ENCODE measurements at places on chromosomes 3 and 15. TPM values are rescaled to one million over a fixed set of nuclear protein-coding genes. Genes with fewer than 3 reads are reported as not detected.

LRRC49 gene
- 0.89 TPM for polyA plus RNA-seq

C3orf22 gene
- not detected for polyA plus RNA-seq

ANKRD34C gene
- polyA plus RNA-seq: not detected

RLBP1 gene
- polyA plus RNA-seq: not detected

CA12 gene
- 0.27 TPM for polyA plus RNA-seq

CCR1 gene
- 3.6 TPM for polyA plus RNA-seq

FGF7 gene
- polyA plus RNA-seq: 4.1 TPM

LRRC31 gene
- polyA plus RNA-seq: 26.4 TPM

- peak; percentile 13 for DNase-seq
- no peak overlapping the region for H3K27ac ChIP-seq
- no peaks in the 10 kb centered on the region for H3K4me1 ChIP-seq
- peaks cover 2% of the 10 kb centered on the region for H3K36me3 ChIP-seq
- H3K4me3 ChIP-seq: no peak overlapping the region
- H3K27me3 ChIP-seq: no peaks in the 10 kb centered on the region
These were observed 23.2 kb downstream of the RCN2 start for GRCh38 chr15:76954744-76955143.

DNA sequence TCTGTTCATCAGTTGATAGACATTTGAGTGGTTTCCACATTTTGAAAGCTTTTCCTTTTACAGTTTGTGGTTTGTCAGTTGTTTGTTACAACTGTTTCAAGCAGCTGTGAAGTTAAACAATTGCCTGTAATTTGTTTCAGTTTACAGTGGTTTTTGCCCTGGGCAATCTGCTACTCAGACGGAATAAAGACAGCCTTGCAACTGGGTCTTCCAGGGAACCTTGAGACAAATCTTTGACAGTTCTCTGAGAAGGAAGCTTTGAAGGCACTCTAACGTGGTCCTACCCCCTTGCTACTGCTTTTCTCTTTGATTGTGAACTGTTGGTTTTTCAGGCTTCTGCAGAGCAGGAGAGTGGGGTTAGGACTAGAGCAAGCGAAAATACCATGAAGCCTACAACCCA, 28.0 kb downstream of the LRRC28 start:
- H3K27ac ChIP-seq: no peak overlapping the region
- H3K27me3 ChIP-seq: no peaks in the 10 kb centered on the region
- no peak for DNase-seq
- no peak overlapping the region for H3K4me3 ChIP-seq

- H3K4me1 ChIP-seq: no peaks in the 10 kb centered on the region
- DNase-seq: peak; percentile 75
- no peak overlapping the region for H3K27ac ChIP-seq
- no peaks in the 10 kb centered on the region for H3K27me3 ChIP-seq
- H3K36me3 ChIP-seq: peaks cover 4% of the 10 kb centered on the region
These were observed 301.4 kb downstream of the PTPRG start for GRCh38 chr3:61862614-61863289.

DNA sequence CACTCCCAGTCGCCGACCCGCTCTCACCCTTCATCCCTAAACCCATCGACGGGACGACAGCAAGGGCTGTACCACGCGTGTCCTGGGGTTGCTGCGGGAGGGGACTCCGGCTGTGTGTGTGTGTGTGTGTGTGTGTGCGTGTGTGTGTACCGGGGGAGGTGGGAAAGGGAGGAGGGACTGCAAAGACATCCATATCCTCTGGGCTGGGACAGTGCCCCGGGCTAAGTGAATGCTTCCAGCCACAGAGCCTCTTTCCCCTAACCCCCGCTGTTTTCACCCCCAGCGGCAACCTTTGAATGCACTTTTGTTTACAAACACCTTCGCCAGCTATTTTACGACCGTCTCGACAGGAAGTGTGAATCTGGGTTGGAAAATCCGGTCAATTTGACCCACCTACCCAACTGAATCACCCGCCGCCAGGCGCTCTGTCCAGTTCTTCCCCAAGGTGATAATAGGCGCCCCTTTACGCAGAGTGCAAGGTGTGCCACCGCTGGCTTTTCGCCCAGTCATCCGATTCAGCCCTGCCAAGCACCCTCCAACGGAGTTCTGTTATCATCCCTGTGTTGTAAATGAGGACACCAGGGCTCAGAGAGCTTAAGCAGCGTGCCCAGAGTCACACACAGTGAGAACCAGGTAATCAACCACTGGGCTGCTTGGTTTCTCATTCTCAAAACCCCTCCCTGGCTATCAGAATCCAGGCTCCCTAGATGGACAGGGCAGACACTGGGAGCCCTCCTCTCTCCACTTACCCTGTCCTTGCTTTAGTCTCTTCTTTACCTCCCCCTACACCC, 739 bp upstream of the AMOTL2 start:
- peaks cover 15% of the 10 kb centered on the region for H3K4me1 ChIP-seq
- peak overlapping the region; percentile 87 for H3K4me3 ChIP-seq
- no peaks in the 10 kb centered on the region for H3K27me3 ChIP-seq

GRCh38 chr3:189490749-189491148, 140.4 kb upstream of the TP63 start:
- H3K36me3 ChIP-seq: no peaks in the 10 kb centered on the region
- H3K27ac ChIP-seq: no peak overlapping the region
- H3K4me1 ChIP-seq: peaks cover 5% of the 10 kb centered on the region

- no peaks in the 10 kb centered on the region for H3K36me3 ChIP-seq
- H3K27ac ChIP-seq: no peak overlapping the region
- no peak overlapping the region for H3K4me3 ChIP-seq
- no peaks in the 10 kb centered on the region for H3K27me3 ChIP-seq
- DNase-seq: no peak
- peaks cover 8% of the 10 kb centered on the region for H3K4me1 ChIP-seq
These were observed 23.2 kb upstream of the PIGZ start for GRCh38 chr3:196991581-196992460.

DNA sequence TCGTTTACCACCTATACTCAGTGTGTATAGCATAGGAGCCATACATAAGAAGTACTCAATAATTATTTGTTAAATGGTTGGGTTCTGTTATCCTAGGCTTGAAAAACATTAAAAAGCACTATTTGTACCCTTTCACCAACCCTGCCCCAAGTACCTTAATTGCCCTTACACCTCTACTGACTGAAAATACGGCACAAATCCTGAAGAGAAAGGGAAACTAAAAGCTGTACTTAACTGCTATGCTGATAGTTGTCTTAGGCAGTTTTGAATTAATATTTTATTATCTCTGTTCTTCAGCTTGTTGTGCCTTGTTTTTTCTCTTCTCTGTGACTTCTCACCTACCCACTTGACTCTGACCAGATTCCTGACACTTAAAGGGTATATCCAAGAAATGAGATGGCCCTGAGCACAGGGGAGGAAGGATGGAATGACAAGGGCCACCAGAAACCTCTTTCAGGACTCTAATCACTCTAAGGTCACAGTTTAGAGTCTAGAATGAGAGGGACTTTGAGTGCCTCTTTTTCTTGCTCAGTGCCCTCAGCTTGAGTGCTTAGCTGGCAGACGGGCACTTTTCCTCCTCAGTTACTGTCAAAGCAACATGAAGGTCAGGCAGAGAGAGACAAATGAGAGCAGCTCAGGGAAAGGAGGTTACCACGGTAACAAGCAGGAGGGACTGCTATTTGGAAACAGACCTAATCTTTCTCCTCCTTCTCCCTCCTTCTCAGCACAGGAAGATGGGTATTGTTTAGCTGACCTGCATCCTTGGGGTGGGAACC, 136.5 kb downstream of the ZNF609 start:
- no peaks in the 10 kb centered on the region for H3K27me3 ChIP-seq
- peak; percentile 63 for DNase-seq
- peak overlapping the region; percentile 2 for H3K4me3 ChIP-seq
- peak overlapping the region; percentile 43 for H3K27ac ChIP-seq
- peaks cover 6% of the 10 kb centered on the region for H3K36me3 ChIP-seq

- H3K27me3 ChIP-seq: no peaks in the 10 kb centered on the region
- no peaks in the 10 kb centered on the region for H3K36me3 ChIP-seq
- H3K4me3 ChIP-seq: no peak overlapping the region
- H3K4me1 ChIP-seq: no peaks in the 10 kb centered on the region
- DNase-seq: no peak
These were observed 62.4 kb upstream of the ADPGK start for GRCh38 chr15:72845981-72846383.

DNA sequence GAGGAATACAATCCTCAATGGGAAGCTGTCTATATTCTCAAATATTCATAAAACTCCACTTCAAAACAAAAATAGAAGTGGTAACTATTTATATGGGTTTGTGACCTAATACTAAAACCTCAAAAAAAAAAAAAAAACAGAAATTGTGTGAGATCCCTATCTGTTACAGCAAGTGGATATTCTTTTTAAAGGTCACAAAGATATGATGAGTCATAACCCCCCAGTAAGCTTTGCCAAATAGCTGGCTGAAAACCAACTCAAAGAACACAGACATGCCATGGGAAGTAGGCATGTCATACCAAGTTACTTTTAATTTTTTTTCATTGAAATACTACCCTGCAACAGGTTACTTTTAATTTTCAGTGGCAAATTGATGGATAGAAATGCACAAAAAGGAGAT, 62.5 kb downstream of the CBLB start:
- H3K27me3 ChIP-seq: no peaks in the 10 kb centered on the region
- H3K36me3 ChIP-seq: peaks cover 2% of the 10 kb centered on the region
- no peak for DNase-seq
- H3K4me1 ChIP-seq: no peaks in the 10 kb centered on the region

DNA sequence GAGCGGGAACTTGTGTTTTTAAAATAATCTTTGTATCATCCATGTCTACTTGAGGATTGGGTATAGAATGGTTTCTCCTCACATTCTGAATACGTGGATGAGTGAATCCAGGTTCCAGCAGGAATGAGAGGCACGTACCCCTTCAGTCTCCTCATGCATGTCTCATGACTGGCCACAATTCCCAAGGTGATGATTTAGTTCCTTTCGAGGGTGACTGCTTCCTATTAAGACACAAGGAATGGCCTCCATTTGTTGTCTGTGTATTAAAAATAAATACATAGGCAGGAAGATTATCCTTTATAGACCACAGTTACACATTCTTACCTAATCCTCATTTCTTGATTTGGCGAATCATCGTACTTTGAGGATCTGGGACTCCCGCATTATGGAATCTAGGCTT, 217.0 kb upstream of the LRIG1 start:
- DNase-seq: no peak
- H3K4me3 ChIP-seq: no peak overlapping the region
- H3K36me3 ChIP-seq: no peaks in the 10 kb centered on the region
- H3K4me1 ChIP-seq: no peaks in the 10 kb centered on the region

DNA sequence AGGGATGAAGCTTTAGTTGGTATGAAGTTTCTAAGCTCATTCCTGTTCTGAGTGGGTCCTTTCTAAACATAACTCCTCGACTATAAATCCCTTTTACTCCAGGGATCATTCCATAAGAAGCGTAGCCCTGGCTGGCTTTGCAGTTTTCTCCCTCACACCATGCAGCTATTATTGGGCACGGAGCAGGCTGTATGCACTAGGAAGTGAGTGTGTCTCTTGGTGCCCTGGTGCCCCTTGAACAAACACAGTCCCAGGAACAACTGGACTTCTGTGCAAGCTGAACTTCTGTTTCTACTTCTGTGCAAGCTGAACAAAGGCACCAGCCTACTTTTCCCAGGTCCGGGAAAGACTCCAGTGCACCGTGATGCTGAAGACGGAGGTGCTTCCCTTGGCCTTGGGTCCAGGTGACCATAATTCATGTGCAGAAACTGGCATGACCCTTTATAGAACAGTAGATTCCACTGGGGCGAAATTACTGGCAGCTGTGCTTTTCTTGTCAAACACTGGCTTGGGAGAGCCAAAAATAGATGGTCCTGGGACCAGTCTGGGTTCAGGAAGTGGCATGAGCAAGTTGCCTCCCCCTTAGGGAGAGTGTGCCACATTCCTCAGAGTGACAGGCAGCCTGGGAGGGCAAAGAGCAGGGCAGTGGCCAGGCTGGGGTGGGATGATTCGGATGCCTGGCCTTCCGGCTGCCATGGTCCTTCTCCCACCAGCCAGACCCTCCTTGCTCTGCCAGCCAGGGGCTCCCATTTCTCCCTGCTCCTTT, 127.2 kb downstream of the SLCO3A1 start:
- no peaks in the 10 kb centered on the region for H3K27me3 ChIP-seq
- no peaks in the 10 kb centered on the region for H3K4me1 ChIP-seq
- no peak overlapping the region for H3K27ac ChIP-seq
- H3K36me3 ChIP-seq: no peaks in the 10 kb centered on the region
- DNase-seq: no peak
- H3K4me3 ChIP-seq: no peak overlapping the region

- H3K27ac ChIP-seq: no peak overlapping the region
- no peaks in the 10 kb centered on the region for H3K4me1 ChIP-seq
- no peaks in the 10 kb centered on the region for H3K27me3 ChIP-seq
- no peak overlapping the region for H3K4me3 ChIP-seq
- no peaks in the 10 kb centered on the region for H3K36me3 ChIP-seq
These were observed 954.6 kb downstream of the EPHA3 start for GRCh38 chr3:90062016-90062415.

- peaks cover 6% of the 10 kb centered on the region for H3K36me3 ChIP-seq
- H3K27ac ChIP-seq: no peak overlapping the region
- H3K4me3 ChIP-seq: no peak overlapping the region
These were observed 282.7 kb upstream of the TPRG1 start for GRCh38 chr3:188889054-188889491.

- H3K27ac ChIP-seq: no peak overlapping the region
- H3K27me3 ChIP-seq: no peaks in the 10 kb centered on the region
- no peak for DNase-seq
- no peak overlapping the region for H3K4me3 ChIP-seq
These were observed 133.5 kb downstream of the WNT7A start for GRCh38 chr3:13746385-13746784.

- no peaks in the 10 kb centered on the region for H3K27me3 ChIP-seq
- DNase-seq: no peak
- no peaks in the 10 kb centered on the region for H3K36me3 ChIP-seq
- H3K4me1 ChIP-seq: no peaks in the 10 kb centered on the region
- H3K4me3 ChIP-seq: no peak overlapping the region
These were observed 112.5 kb upstream of the SMAD3 start for GRCh38 chr15:66952756-66953522.

DNA sequence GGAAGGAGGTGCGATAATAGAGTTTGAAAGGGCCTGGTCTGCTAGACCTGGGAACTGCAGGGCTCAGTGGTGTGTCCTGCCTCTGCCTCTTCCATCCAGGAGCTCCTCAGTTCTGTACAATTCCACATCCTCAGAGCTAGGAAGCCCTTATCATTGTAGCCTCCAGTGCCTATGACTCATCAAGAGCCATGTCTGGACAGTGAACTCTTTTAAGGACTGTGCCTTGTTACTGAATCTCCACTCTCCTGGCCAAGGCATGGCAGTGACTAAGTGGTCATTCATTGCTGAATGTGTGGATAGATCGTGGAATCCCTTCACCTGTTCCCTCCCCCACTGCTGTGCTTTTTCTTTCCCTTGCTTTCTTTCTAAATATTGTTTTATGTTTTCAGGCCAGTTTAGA, 2.9 kb downstream of the TIMP4 start:
- no peaks in the 10 kb centered on the region for H3K4me1 ChIP-seq
- no peak overlapping the region for H3K4me3 ChIP-seq
- DNase-seq: peak; percentile 81
- H3K27ac ChIP-seq: no peak overlapping the region
- H3K36me3 ChIP-seq: no peaks in the 10 kb centered on the region

GRCh38 chr15:69526081-69527061, 73.8 kb downstream of the RPLP1 start:
- no peaks in the 10 kb centered on the region for H3K27me3 ChIP-seq
- H3K36me3 ChIP-seq: no peaks in the 10 kb centered on the region
- H3K4me1 ChIP-seq: peaks cover 2% of the 10 kb centered on the region
- no peak for DNase-seq
- H3K27ac ChIP-seq: no peak overlapping the region

GRCh38 chr15:29945943-29946596, 123.8 kb upstream of the TJP1 start:
- no peaks in the 10 kb centered on the region for H3K4me1 ChIP-seq
- H3K4me3 ChIP-seq: no peak overlapping the region
- no peak overlapping the region for H3K27ac ChIP-seq
- no peaks in the 10 kb centered on the region for H3K27me3 ChIP-seq
- DNase-seq: no peak
- H3K36me3 ChIP-seq: no peaks in the 10 kb centered on the region

GRCh38 chr15:87761736-87762509, 494.6 kb downstream of the NTRK3 start:
- no peaks in the 10 kb centered on the region for H3K27me3 ChIP-seq
- H3K4me1 ChIP-seq: no peaks in the 10 kb centered on the region
- DNase-seq: no peak
